ENCODE measurements at places on chromosomes 13 and 19.

DNA sequence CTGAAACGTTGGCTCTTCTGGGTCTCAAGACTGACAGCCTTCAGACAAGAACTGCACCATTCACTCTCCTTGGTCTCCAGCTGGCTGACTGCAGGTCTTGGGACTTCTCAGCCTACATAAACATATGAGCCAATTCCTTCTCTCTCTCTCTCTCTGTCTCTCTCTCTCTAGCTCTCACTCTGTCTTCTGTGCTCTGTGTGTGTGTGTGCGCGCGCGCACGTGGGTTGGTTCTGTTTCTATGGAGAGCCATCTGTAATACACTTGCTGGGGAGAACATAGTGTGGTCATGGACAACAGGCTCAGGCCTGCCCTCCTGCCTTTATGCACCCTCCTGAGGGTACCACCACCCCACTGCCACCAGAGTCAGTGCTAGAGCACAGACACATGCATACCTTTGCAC, 13.7 kb upstream of the SERPINE3 start:
- no peak for DNase-seq

GRCh38 chr13:69903081-69903480, 204.5 kb upstream of the ATXN8OS start:
- DNase-seq = no peak

GRCh38 chr13:113533161-113533840, 42.8 kb upstream of the DCUN1D2 start:
- DNase-seq = peak; percentile 43

DNA sequence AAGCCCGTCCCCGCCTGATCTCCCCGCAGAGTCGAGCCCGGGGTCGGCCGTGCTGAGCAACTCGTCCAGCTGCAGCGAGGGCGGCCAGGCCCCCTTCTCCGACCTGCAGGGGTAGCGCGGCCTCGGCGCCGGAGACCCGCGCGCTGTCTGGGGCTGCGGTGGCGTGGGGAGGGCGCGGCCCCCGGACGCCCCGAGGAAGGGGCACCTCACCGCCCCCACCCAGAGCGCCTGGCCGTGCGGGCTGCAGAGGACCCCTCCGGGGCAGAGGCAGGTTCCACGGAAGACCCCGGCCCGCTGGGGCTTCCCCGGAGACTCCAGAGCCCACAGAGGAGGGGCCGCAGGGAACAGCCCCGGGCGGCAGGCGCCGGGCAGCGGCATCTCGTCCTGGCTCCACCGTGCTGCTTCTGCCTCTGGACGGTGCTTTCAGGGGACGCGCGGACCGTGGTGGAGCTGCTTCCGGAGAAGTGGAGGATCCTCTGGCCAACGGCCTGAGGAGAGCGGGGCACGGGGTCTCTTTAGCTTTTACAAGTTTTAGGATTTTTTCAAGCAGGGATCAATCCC, 8.8 kb upstream of the F7 start:
- DNase-seq = no peak

DNA sequence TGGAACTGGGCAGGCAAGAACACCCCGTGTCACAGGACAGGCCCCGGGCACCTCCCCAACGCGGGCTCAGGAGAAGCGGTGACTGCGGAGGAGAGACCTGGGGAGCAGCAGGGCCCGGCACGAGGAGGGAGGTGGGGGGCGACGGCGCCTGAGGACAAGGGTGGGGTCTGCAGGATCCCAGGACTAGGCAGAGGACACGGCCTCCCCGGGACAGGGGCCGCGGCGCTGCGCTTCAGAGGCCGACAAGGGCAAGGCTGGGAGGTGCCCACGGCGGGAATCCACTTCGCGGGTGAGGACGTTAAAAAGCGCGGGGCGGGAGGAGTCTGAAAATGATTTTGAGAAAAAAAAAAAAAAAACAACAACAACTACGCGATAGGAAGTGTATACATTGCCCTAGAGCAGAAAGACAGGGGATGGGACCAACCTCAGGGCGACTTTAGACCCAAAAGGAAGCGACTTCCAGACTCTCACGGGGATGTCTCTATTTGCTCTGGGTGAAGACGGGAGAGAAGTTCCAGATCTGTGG, 44.9 kb downstream of the ZNF611 start:
- peak; percentile 29 for DNase-seq

GRCh38 chr13:34201050-34201913, 383.3 kb downstream of the RFC3 start:
- DNase-seq = no peak

GRCh38 chr19:1073956-1074517, 7.1 kb downstream of the ARHGAP45 start:
- peak; percentile 11 for DNase-seq

GRCh38 chr19:17184371-17184841, 30.8 kb upstream of the USE1 start:
- DNase-seq = no peak

GRCh38 chr19:3665681-3666544, 34.4 kb downstream of the PIP5K1C start:
- DNase-seq = peak; percentile 70

- DNase-seq = no peak
These were observed 168.0 kb downstream of the PCDH9 start for GRCh38 chr13:67062160-67062559.

- DNase-seq = no peak
These were observed 113.2 kb downstream of the HSPH1 start for GRCh38 chr13:31048521-31048920.

GRCh38 chr19:7674010-7675005, 2.6 kb upstream of the MCEMP1 start:
- DNase-seq = peak; percentile 74

DNA sequence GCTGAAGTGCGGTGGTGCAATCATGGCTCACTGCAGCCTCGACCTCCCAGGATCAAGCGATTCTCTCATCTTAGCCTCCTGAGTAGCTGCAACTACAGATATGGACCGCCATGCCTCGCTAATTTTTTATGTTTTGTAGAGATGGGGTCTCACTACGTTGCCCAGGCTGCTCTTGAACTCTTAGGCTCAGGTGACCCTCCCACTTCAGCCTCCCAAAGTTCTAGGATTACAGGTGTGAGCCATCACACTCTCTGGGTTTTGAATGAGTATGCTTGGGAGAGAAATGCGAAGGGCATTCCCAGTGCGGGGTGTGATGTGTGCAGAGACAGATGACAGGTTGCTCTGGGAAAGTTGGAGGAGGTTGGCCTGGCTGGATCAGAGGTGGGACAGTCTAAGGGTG, 49.0 kb downstream of the RYR1 start:
- no peak for DNase-seq

- no peak for DNase-seq
These were observed 4.0 kb upstream of the ZNF222 start for GRCh38 chr19:44021221-44021620.

GRCh38 chr13:30968846-30969245, 36.4 kb downstream of the TEX26 start:
- no peak for DNase-seq

DNA sequence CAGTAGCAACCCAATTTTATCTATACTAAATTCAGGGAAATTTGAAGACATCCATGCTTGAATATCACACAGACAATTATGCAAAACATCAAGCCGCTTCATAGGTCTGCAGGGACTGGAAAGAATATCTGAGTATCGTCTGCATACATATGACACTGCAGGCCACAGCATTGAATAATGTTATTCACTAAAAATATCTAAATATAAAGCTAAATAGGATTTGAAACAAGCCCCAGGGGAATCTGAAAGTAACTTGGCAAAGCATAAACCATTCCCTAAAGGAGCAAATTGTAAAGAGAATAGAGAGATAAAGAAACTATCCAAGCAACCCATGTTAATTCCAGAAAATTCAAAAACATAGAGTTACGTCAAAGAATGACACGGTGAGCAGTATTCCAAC, 1251.0 kb downstream of the PCDH17 start:
- DNase-seq = no peak

- no peak for DNase-seq
These were observed 159.9 kb downstream of the USP12 start for GRCh38 chr13:27011661-27012060.

- DNase-seq = no peak
These were observed 436.4 kb downstream of the RFC3 start for GRCh38 chr13:34254366-34254765.

- DNase-seq = no peak
These were observed 740.1 kb downstream of the UQCRFS1 start for GRCh38 chr19:28472843-28473242.

- DNase-seq = no peak
These were observed 553.1 kb downstream of the IRS2 start for GRCh38 chr13:109233293-109233692.

DNA sequence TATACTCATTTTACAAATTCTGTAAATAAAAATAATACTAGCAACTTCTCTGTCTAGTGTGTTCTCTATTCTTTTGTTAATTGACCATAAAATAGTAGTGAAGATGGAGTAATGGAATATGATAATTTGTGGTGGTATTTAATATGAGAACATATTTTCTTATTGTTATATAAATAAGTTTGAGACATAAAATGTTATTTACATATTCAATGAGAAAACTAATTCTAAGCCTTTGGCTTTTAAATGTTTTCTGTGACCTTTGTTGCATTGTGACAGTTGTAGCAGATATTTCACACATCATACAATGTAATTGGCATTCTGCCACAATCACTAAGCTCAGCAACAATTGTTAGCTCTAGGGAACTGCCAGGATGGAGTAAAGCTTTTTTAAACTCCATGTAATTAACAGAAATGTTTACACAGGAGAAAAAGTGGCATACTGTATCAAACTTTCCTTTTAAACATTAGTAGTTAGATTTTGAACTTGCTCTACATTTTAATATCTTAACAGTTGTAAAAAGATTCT, 562.1 kb upstream of the PCDH9 start:
- DNase-seq = no peak

DNA sequence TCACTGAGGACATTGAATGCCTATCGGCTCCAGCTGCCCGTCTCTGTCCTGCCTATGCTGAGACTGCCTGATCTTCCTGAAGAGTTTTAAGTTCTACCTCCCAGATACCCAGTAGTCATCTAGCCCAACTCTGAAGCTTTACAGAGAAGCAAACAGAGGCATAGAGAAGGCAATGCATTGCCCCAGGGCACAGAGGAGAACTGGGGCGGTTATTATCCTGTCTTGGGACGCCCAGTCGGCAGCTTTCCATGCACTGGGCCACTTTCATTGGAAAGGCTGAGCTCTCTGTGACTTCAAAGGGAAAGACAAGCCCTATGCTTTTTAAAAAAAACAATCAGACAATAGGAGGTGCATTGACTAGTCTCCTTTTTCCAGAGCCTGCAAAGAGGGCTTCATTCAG, 71.6 kb downstream of the HSPH1 start:
- no peak for DNase-seq

DNA sequence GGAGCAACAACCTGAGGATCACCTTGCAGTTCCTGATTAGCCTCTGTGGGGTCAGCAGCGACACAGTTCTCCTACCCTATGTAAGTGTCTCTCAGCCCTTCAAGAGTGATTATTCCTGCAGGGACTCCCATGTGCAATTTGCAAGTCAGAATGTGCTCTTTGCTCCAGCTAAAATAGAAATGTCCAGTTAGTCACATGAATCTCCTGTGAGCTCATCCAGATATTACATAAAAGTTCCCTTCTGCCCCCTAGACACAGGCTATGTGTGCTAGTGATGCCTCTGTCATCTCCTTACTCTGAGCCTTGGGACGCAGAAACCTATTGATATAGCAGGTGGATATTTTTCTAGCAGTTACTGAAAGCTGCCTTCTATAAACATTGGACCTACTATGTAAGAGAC, 105.5 kb downstream of the ZAR1L start:
- no peak for DNase-seq

- no peak for DNase-seq
These were observed 1597.1 kb upstream of the MIR17HG start for GRCh38 chr13:89750371-89750770.

GRCh38 chr13:30791354-30792001, 56.1 kb downstream of the ALOX5AP start:
- peak; percentile 83 for DNase-seq

DNA sequence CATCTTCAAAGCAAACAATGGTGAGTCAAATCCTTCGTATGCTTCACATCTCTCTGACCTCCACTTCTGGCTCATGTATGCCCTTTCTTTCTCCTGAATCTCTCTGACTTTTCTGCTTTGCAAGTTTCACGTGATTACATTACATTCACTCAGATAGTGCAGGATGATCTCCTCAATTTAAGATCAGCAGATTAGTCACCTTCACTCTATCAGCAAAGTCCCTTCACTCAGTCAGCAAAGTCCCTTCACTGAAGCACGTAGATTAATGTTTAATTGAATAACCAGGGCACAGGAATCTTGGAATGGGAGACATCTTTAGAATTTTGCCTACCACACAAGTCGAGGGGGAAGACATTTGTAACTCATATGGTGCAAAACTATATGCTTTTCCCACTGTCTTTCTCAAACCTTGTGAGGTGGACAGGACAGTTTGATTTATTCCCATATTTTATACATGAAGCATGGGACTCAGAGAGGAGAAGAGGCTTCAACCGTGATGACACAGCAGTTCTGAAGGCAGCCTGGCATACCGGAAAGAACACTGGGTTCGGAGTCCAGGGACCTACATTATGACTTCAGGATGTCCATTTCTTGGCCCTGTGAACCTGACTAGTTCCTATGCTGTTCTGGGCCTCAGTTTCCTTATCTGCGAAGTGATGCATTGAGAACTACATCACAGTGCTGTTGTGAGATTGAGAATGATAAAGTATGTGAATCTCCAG, 23.3 kb downstream of the SIGLECL1 start:
- DNase-seq = no peak

DNA sequence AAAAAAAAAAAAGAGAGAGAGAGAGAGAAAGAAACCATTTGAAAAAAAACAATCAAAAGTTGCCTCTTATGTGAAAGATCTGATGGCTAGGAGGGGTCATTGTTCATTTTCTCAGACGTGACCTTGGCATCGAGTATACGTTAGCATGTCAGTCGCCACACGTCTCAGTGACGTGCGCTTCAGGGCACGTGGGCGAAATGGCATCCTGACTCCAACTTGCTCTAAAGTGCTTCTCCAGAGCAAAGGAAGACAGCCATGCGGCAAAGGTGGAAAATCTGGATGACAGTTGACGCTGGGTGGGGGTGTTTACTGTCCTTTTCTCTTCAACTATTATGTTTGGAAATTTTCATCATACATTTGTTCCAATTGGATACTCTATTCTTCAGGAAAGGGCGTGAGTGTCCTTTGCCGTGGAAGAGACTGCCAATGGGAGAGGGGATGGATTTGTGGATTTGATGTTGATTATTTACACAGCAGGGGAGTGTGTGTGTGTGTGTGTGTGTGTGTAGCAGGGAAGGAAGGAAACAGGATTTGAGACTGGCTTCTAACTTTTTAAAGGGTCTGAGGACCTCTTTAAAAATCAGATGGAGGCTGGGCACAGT, 25.0 kb downstream of the KLF2 start:
- DNase-seq = no peak

GRCh38 chr13:78465250-78465649, 138.1 kb downstream of the POU4F1 start:
- no peak for DNase-seq

- no peak for DNase-seq
These were observed 78.5 kb upstream of the NBEA start for GRCh38 chr13:34863360-34864135.

- DNase-seq = no peak
These were observed 721.8 kb downstream of the PCDH9 start for GRCh38 chr13:66508153-66508909.
